ENCODE measurements at places on chromosomes 3 and 15.
A peak's percentile ranks its signal among the peaks of the same experiment; 100 is the strongest.

GRCh38 chr3:143974271-143975238 is 2.9 kb downstream of the DIPK2A start:
- peak; percentile 24 for DNase-seq

- no peak for DNase-seq
Observed at GRCh38 chr3:193735850-193736249, 142.8 kb downstream of the OPA1 start.

- DNase-seq: peak; percentile 22
Observed at GRCh38 chr3:88005066-88005465, 53.7 kb downstream of the CGGBP1 start.

- peak; percentile 72 for DNase-seq
Observed at GRCh38 chr3:128497305-128498126, 4.5 kb upstream of the GATA2 start.

DNA sequence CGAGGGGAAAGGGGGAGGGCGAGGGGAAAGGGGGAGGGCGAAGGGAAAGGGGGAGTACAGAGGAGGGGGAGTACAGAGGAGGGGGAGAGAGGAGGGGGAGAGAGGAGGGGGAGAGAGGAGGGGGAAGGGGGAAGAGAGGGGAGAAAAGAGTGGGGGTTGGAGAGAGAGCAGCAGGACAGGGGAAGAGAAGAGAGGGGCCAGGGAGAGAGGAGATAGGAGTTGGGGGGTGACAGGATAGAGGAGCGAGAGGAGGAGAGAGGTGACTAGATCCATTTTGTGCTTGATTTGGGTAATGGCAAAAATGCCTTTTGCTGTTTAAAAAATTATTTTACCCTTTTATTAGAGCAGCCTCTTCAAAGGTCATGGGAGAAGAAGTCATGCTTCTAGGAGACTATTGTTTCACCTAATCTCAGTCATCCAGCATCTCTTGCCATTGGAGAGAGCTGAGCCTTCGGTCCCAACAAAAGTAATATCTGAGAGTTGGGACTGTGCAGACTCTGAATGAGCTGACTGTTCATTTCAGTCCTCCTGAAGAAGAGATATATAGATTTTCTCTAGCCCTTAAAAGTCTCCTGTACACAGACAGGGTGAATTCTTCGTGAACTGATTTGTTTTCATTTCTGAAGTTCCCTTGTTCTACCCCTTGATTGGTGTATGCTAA is 15.1 kb upstream of the TOP2B start:
- no peak for DNase-seq

Measured in midbrain (tissue), 1 donor.